ENCODE measurements at places on chromosomes 11 and 22.
A peak's percentile ranks its signal among the peaks of the same experiment; 100 is the strongest.

GRCh38 chr11:36258730-36259360, 30.4 kb downstream of the COMMD9 start:
- DNase-seq = no peak

DNA sequence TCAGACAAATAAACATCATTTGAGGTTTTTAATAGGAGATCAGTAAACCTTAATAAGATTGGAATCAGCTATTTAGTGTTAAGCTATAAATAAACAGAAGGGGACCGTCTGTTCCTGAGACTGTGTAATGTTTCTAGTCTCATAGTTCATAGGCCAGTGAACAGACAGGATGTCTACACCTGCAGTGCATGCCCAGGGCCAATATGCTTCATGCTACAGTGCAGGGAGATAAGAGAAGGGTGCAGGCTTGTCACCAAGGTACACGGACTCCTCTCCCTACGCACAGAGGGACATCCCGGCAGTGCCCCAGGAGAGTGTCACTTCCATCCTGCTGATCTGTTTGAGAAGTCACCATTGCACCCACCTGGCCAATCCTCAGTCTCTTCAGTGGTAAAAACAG, 148.6 kb downstream of the OPCML start:
- no peak for DNase-seq

GRCh38 chr11:131889146-131889577, 518.7 kb downstream of the NTM start:
- DNase-seq = no peak

GRCh38 chr11:36395978-36396736, 100.1 kb downstream of the PRR5L start:
- DNase-seq = no peak

DNA sequence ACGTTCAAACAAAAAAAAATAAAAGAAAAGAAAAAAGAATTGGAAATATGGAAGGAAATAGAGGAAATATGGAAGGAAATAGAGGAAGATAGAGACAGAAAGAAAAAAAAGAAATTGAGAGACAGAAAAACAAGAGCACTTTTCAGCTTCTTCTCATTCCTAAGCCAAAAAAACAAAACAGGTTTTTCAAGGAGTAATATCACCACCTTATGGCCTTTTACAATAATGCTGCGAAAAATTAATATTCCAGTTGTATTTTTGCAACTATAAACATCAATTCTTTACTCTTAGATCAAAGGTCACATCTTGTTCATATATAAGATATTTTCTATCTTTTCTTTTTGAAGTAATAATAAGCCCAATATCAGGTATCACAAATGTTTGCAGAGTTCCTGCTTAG, 328.3 kb downstream of the FAT3 start:
- DNase-seq = no peak

DNA sequence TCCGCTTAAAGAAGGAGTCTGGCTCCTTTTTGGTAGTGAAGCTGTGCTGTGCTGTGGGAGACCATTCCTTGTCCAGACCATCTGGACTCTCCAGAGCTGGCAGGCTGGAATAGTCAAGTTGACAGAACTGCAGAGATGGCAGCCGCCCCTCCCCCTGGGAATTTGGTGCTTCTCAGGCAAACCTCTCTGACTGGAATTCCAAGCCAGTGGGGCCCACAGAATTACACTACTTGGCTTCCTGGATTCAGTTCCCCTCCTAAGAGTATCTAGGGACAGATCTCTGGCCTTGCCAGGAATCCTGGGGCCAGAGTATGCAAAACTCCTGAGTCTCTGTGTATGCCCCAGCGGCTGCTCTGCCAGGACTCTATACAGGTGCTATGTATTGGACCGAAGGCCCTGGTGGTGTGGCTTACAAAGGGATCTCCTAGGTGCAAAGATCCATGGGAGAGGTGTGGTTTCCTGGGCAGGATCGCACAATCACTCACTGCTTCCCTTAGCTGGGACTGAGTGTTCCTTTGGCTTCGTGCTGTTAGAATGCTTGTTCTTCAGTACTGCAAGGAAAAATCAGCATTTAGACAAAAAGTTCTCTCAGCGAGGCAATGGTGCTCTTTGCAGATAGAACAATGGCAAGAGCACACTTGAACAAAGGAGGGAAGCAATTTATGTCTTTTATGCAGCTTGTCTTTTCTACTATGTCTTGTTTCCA, 86.8 kb downstream of the PRMT3 start:
- no peak for DNase-seq

GRCh38 chr11:47907499-47907898, 59.3 kb upstream of the NUP160 start:
- no peak for DNase-seq

GRCh38 chr22:25219948-25220442, 556 bp downstream of the CRYBB2 start:
- no peak for DNase-seq

DNA sequence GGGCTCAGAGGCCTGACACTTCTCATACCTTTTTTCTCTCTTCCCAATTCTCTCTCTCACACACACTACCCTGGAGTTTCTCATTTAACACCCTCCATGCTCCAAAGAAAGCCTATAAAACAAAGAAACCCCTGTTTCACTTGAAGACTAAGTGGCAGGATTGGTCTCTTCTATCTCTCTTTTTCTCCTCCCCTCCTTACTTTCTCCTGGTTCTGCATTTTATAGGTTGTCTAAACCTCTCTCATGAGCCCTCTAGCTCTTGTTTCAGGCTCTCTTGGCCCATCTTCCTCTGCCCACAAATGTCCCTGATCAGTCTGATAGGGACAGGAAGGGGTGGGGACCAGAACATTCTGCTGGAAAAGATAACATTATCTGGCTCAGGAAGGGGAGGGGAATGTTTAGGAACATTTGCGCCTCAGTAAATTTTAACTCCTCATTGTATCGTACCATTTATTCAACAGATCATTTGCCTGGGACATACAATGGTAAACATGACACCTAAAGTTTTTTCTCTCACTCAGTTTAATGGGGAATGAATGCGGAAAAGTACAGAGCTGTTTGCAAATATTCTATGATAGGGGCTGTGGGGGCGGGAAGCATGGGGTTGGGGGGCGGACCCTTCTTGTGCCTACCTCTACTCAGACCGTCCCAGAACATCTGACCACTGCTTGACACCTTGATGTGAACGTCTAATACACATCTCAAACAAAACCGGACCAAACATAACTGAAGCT, 10.8 kb downstream of the CRYBA4 start:
- DNase-seq = no peak

DNA sequence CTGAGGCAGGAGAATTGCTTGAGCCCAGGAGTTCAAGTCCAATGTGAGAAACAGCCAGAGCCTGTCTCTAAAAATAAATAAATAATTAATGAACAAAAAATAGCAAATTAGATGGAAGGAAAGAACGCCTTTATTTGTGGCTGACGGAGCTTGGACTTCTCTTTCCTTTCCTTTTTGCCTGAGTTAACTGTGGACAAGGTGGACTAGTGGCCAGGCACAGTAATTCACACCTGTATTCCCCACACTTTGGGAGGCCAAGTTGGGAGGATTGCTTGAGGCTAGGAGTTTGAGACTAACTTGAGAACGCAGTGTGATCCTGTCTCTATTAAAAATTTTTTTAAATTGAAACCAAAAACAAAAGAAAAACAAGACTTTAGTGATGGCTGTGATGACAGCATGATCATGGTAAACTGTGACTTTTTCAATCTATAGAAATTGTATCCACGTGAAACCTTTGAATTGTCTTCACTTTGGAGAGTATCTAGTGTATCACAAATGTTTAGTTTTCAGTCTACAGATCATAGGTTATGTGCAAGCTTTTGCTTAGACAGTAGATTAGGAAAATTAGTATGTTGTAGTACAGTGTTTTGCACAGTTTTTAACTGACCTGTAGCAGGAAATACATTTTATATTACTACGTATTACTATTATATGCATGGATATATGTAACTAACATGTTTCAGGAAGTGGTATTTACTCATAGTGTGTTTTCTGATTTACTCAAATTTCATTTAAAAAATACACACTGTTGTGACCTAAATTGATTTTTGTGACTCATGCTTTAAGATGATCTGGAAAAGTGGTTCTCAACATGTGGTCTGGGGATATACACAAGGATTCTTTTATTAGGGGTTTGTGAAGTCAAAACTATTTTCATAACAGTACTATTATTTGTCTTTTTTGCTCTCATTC, 42.1 kb downstream of the KDM2A start:
- no peak for DNase-seq

DNA sequence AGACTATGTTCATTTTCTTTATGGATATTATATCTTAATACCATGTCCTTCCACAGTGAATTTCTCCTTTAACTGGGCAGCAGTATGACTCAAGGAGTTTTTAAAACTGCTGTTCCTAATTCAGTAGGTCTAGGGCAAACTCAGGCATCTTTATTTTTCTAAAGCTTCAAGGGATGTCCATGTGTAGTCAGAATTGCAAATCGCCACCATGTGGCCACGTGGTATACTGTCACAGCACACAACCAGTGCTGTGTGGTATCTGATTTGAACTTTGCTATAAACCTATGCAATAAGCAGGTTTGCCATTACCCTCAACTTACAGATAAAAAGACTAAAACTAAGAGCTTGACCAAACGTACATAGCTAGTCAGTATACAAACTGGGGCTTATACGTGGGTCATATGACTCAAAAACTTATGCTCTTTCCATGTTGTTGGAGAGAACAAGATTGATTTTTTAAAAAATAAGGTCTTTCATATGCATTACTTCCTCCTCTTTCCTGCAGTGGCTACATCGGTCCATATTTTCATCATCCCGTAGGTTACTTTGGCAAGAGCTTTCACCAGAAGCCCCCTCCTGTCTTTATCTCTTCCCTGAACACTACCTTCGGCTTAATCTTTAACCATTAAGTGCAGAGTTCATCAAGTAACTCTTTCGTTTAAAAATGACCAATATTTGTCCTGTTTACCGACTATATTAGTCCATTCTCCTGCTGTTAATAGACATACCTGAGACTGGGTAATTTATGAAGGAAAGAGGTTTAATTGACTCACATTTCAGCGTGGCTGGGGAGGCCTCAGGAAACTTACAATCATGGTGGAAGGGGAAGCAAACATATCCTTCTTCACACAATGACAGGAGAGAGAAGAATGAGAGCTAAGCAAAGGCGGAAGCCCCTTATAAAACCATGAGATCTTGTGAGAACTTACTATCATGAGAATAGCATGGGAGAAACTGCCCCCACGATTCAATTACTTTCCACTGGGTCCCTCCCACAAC, 8.0 kb upstream of the HTATIP2 start:
- no peak for DNase-seq

DNA sequence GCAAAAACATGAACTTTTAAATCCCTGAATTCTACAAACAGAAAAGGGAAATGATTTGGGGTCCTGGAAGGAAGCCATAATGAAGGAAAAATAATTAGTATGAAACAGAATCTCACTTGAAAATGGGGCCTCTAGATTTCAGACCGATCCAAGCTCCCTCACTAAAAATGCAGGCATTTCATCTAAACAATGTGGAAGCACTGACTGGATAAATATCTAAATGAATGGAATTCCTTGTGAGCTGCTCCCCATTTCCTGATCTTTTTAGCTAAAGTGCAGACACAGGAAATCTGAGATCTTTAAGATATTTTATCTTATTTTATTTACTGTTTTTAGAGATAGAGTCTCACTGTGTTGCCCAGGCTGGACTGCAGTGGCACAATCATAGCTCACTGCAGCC, 1255.8 kb downstream of the LRRC4C start:
- DNase-seq = no peak

- no peak for DNase-seq
Observed at GRCh38 chr11:82682003-82682751, 51.5 kb downstream of the FAM181B start.

GRCh38 chr11:17207317-17208256, at the start of gene PIK3C2A:
Gene PIK3C2A (minus strand): TSS chr11:17207986. CDS start chr11:17169741, 38,245 bp downstream.
- peak; percentile 90 for DNase-seq

DNA sequence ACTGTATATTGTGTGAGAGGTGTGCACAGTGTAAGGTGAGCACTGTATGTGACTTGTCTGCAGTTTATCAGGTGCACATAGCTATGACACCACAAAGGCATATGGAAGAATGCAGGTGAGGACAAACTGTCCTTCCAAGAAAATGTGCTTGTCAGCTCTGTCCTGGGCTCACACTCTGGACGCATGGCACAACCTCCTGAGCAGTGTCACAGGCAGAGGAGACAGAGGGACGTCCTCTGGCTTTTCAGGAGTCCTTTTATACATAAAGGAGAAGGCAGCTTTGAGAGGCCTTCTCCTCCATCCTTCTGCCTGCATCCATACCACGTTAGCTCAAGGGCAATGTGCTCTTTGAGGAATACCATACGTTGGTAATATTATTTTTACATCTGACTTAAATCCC, 7.5 kb upstream of the MYOD1 start:
- DNase-seq = no peak

DNA sequence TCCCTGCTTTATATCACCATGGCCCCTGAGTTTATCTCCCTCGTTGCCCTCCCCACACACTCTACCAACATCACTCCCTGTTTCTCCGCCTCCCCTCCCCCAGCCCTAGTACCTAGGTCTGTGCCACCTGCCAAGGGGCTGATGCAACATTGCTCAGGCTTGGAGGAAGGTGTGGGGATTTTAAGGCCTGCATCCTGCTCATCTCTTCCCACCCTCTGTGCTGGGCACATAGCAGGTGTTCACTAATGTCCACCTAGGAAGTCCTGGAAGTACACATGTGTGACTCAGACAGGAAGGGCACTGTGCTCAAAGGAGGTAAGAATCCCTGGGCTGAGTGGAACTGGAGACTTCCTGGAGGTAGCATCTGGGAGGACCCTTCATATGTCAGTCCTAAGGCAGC, 37.0 kb downstream of the PDE2A start:
- DNase-seq = no peak

DNA sequence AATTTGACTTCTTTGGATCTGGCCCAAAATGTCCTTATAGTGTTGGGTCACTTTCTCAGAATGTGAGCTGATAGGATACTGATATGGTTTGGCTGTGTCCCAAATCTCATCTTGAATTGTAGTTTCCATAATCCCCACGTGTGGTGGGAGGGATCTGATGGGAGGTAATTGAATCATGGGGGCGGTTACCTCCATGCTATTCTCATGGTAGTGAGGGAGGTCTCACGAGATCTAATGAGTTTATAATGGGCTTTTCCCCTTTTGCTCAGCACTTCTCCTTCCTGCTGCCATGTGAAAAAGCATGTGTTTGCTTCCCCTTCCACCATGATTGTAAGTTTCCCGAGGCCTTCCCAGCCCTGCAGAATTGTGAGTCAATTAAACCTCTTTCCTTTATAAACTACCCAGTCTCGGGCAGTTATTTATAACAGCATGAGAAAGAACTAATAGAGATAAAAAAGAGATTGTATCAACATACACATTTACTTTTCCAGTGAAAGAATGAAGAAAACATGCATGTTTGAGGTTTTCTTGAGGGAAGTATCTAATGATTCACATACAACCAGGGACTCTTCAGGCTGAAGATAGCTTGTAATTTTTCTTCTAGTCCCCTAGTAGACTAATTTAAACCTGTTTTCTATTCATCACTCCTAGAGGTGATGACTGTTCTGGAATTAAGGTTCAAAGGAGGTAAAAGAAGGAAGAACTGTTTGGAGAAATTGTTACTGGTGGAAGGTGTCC, 17.3 kb upstream of the CSTF3 start:
- no peak for DNase-seq
